Mesothelial cell of epicardium (in vitro differentiated cells): ENCODE measurements at places on chromosomes 6 and 20.
A peak's percentile ranks its signal among the peaks of the same experiment; 100 is the strongest.

DNA sequence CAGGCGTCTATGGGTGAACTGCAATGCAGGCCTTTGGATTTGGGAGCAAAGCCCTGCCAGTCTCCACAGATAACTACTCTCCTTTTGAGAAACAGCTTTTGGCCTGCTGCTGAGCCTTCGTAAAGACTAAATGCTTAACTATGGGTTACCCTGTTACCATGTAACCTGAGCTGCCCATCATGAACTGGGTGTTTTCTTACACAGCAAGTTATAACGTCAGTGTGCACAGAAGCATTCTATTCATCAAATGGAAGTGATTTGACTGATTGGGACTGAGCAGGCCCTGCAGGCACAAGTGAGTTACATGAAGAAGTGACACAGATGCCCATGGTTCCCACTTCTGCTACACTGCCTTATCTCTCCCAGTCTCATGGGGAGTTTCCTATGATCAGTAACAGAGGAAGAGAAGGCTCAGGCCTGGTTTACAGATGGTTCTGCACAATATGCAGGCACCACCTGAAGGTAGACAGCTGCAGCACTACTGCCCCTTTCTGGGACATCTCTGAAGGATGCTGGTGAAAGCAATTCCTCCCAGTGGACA, 319.1 kb downstream of the CD83 start:
- peaks cover 11% of the 10 kb centered on the region for H3K4me1 ChIP-seq
- H3K27me3 ChIP-seq: peaks cover 16% of the 10 kb centered on the region
- H3K4me3 ChIP-seq: no peak overlapping the region
- DNase-seq: no peak
- H3K27ac ChIP-seq: no peak overlapping the region

GRCh38 chr6:41053041-41053440, at the start of gene APOBEC2:
APOBEC2 (plus strand) TSS chr6:41053202; CDS start chr6:41053348, 146 bp downstream.
- peak within 1 kb of the TSS; percentile 43 for H3K27ac ChIP-seq
- peaks cover 45% of the 10 kb centered on the region for H3K4me1 ChIP-seq
- H3K27me3 ChIP-seq: no peaks in the 10 kb centered on the region
- no peak within 1 kb of the TSS for H3K4me3 ChIP-seq

DNA sequence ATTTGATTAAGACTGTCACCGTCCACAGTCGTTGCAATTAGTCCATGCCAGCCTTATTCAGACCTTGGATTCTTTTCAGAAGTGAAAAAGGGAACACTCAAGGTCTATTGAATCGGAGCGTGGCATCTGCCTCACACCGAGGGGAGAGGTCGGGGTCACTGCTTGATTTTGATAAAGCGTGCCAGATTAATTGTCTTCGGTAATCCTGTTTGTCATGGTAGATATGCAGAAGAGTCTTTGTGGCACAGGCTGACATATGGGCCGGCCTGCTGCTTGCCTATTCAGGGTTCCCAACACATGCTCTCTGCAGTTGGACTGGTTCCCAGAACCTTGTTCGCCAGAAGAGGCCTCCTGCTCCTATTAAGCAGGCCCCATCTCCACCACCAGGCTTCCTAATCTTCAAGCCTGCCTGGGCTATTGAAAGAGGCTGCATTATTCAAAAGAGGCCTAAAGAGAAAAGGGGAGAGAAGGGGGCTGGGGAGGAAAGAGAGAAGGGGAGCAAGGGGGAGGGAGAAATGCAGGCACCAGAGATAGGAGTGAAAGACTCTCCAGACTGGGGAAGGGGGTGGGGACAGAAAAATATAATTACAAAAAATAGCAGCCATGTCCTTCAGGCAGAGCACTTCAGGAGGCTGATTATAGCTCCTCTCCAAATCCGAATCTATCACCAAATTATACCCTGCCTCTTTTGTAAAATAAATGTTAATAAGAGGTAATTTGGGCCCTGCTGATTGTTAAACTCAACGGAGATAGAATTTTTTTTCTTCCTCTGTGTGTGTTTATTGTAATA, 611.3 kb downstream of the HDGFL1 start:
- peaks cover 38% of the 10 kb centered on the region for H3K4me1 ChIP-seq
- peak overlapping the region; percentile 84 for H3K27ac ChIP-seq
- DNase-seq: no peak
- H3K4me3 ChIP-seq: no peak overlapping the region
- H3K36me3 ChIP-seq: no peaks in the 10 kb centered on the region

GRCh38 chr6:125316621-125317020, 14.9 kb upstream of the HDDC2 start:
- H3K27me3 ChIP-seq: no peaks in the 10 kb centered on the region

GRCh38 chr20:1224205-1224890, 1.5 kb upstream of the RAD21L1 start:
- H3K4me1 ChIP-seq: peaks cover 2% of the 10 kb centered on the region
- no peak overlapping the region for H3K27ac ChIP-seq
- no peak for DNase-seq
- H3K4me3 ChIP-seq: no peak overlapping the region

GRCh38 chr6:135021310-135022049, 33.1 kb downstream of the HBS1L start:
- H3K4me3 ChIP-seq: no peak overlapping the region
- DNase-seq: no peak
- H3K36me3 ChIP-seq: no peaks in the 10 kb centered on the region
- peaks cover 5% of the 10 kb centered on the region for H3K4me1 ChIP-seq
- H3K27ac ChIP-seq: no peak overlapping the region

GRCh38 chr6:156538875-156539660, 238.1 kb upstream of the ARID1B start:
- H3K4me1 ChIP-seq: peaks cover 5% of the 10 kb centered on the region
- no peak overlapping the region for H3K4me3 ChIP-seq
- no peak for DNase-seq
- H3K27me3 ChIP-seq: peaks cover 18% of the 10 kb centered on the region
